ENCODE measurements at places on chromosomes 16 and 17. TPM values are rescaled to one million over a fixed set of nuclear protein-coding genes. Genes with fewer than 3 reads are reported as not detected.

KRT31 gene
- total RNA-seq = not detected

MT1F gene
- 10.9 TPM for total RNA-seq

IRX6 gene
- not detected for total RNA-seq

CCL4 gene
- not detected for total RNA-seq

TBX21 gene
- total RNA-seq = 0.10 TPM

TMC7 gene
- total RNA-seq = 7.6 TPM

KRTAP4-5 gene
- total RNA-seq = not detected

KLHL10 gene
- 0.08 TPM for total RNA-seq

AANAT gene
- total RNA-seq = 0.51 TPM

STAC2 gene
- total RNA-seq = 0.12 TPM

ARSG gene
- 1.3 TPM for total RNA-seq
